ENCODE measurements at places on chromosomes 7 and 10.

GRCh38 chr7:129343099-129343700, 91.0 kb upstream of the STRIP2 start:
- peak; percentile 29 for DNase-seq

- DNase-seq: no peak
Measured at GRCh38 chr7:79091661-79092060, 361.8 kb downstream of the MAGI2 start.

- DNase-seq: no peak
Measured at GRCh38 chr10:11527691-11528255, 83.7 kb downstream of the USP6NL start.

DNA sequence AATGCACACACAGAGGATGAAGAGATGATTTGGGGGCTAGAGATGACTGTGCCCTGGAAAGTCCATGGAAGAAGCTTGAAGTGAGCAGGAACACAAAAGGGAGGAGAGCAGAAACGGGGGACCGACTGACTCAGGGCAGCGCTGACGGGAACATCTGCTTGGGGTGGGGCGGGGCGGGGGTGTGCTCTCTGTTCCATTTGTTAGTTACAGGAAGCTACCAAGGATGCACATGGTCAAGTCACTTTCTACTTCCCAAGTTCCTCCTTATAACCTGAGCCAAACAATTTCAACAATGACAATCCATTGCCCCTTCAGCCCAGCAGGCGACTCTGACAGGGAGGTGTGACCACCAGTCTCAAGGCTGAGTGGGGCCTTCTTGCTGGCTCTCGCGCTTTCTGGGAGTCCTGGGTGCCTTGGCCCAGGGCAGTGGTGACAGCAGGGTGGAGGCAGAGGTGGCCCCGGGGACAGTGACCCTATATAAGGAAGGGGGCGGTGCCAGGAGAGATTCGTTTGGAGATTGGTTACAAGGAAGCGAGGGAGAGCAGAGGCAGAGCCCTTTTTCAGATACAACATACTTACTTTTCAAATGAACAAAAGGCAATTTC, 39.6 kb downstream of the CLEC2L start:
- no peak for DNase-seq

DNA sequence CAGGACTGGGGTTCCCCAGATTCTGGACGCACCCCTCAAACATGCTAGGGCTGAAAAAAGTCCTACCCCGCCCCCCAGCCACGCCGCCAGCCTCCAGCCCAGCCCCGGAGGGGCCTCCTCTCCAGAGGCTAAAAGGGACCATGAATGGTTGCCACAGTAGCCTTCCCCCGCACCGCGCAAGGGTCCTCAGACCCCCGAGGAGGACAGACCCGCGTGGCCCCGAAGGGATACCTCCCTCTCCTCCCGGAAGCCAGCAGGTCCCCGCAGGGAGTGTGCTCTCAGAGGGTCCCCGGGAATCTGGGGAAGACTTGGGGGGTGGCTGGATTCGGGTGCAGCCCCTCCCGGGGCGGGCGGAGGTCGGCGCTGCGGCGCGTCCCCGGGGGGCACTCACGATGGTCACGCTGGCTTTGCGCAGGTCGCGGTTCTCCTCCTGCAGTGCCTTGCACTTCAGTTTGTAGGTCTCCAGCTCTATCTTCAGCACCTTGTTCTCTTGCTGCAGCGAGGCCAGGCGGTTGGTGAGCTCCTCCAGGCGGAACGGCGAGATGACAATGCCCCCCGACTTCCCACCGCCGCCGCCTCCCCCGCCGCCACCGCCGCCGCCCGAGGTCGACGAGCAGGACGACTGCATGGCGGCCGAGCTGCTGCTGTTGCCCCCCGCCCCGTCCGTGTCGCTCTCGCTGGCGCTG, 482 bp downstream of the CCDC6 start:
- DNase-seq: no peak

GRCh38 chr10:69685802-69686585, 55.9 kb downstream of the FAM241B start:
- no peak for DNase-seq

DNA sequence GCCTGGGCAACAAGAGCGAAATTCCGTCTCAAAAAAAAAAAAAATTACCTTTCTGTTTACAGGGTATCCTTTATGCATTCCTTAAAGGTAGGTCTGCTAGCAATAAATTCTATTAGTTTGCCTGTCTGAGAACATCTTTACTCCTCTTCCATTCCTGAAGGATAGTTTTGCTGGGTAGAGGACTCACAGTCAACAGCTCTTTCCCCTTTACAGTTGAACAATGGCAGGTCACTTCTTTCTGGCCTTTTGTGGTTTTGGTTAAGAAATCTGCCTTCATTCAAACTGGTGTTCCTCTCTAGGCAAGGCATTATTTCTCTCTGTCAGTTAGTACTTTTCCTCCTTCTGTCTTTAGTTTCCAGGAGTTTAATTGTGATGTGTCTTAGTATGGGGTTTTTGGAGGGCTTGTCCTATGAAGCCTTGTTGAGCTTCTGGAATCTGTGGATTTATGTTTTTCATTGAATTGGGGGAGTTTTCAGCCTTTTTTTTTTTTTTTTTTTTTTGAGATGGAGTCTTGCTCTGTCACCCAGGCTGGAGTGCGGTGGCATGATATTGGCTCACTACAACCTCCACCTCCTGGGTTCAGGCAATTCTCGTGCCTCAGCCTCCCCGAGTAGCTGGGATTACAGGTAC, 4.8 kb upstream of the DNAAF5 start:
- no peak for DNase-seq

DNA sequence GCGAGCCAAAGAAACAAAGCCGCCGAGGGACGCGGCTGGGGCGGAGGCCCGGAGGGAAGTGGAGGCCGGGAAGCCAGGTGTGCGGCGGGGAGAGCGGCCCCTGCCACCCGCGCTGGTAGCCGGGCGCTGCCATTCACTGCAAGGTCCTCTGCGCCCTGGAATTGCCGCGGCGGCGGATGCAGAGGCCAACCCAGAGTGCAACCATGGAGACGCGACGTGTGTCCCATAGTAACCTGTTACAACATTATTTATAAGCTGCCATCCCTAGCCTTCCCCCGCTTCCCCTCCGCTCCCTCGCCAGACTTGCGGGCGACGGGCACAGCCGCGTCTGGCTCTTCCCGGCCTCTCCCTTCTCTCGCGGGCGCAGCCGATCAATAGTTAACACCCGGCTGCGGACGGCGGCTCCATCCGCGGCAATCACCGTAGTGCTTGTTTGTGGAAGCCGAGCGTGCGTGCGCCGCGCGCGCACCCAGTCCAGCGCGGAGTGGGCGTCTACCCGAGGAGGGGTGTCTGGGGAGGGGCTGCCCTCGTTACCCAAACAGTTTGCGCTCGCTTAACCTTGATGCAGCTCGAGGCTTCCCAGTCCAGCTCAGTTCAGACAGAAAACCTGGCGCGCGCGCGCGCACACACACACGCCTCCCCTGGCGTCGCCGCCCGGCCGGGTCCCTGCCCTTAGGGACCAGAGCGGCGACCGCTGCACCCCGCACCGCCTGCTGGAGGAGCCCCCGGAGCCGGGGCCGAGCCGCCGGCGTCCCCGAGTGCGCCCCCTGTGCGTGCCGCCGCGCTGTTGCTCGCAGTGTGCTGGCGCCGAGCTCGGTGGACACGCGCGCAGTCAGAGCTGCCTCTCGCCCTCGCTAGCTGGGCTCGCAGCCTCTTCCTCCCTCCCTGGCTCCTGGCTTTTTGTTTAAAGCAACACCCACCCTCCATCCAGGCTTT, 165.4 kb upstream of the DPP6 start:
- DNase-seq: no peak

DNA sequence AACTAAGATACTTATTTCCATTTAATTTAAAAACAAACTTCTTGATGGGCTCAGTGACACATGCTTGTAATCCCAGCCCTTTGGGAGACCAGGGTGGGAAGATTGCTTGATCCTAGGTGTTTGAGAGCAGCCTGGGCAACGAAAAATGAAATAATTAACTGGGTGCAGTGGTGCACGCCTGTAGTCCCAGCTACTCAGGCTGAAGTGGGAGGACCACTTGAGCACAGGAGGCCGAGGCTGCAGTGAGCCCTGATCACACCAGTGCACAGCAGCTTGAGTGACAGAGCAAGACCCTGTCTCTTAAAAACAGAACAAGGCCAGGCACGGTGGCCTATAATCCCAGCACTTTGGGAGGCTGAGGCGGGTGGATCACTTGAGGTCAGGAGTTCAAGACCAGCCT, 37.4 kb downstream of the AVL9 start:
- DNase-seq: no peak

DNA sequence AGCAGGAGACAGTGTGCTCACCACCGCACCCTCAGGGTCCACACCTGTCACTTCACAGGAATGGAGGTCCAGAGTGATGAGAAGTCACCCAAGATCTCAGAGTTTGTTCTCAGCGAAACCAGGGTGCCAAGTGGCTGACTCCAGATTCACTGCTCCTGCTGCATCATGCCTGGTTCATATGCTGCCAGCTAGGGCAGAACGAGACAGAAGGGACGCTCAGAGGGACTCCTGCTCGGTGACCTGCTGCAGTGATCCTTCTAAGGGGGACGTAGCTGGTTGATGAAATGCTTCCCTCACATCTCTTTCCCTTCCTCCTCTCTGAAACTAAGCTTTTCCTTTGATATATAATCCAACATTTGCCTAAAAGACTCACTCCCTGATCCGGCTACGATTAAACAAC, 248.5 kb downstream of the SFMBT2 start:
- DNase-seq: no peak

- no peak for DNase-seq
Measured at GRCh38 chr7:139767561-139767982, 10.2 kb downstream of the HIPK2 start.

DNA sequence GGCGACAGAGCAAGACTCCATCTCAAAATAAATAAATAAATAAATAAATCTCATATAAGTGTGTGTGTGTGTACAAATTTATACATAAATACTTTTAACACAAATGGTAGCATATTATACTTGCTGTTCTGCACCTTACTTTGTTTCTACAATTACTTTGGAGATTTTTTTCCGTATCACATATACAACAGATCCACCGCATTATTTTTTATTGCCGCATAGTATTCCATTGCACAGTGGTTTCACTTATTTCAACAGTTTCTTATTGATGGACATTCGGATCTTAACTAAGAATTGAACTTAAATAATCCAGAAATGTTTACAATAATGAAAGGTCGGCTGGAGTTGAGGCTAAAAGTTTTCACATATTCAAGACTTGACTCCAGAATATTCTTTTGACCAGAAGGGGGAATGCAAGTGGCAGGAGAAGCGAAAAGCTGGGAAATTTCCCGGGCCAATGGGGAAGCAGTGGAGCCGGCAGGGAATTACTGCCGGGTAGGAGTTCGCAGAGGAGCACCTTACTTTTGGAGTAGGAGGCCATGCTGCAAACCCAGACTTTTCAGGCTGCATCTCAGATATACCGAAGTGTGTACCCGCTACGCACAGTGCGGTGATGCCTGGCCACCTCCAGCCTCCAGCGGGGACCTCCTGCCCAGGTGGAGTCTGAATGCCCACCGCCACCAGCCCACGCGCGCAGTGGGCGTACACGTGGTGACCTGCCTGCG, 415 bp upstream of the CNNM1 start:
- no peak for DNase-seq

DNA sequence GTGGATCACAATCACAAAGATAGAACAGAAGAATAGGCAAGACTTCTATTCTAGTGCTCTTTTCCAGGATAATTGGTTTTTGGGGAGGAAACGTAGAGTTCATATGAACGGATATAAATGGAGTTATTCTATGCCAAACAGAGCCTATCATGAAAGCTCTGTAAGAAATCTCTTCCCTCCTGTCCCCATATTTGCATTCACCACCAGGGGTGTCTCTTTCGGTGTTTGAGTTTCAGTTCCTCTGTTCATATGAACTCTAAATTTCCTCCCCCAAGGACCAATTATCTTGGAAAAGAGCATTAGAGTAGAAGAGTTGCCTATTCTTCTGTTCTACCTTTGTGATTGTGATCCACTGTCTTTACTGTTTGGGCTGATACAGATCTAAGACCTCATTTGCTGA, 48.3 kb upstream of the CDC14C start:
- no peak for DNase-seq

DNA sequence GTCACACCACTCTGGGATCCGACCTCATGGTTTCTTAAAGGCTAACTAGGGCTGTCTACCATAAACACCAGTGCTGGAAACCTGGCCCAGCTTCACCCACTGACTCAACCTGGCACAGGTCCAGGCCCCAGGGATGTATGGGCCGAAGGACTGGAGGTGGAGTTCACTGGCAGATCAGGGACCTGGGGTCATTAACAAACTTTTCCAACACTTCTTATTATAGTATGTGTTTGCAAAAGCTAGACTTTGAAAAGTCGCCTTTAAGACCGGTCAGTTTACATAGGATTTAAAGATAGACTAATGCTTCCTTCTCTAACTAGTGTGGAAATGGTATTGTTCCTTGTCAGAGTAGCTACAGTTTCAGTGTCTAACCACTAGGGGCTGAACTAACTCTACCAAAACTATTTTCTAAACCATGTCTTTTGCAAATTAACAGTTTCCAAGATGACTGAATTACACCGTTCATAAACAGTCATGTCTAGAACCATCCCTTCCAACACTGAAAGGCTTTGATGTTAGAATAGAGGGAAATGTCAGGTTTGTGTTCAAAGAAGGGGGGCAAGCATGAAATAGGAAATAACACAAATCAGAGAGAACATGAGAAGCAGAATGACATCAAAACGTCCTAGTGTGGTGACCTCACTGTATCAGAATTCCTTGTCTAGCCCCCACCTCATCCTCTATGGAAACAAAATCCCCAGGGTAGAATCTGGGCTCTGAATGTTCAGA, 29.7 kb downstream of the STN1 start:
- peak; percentile 35 for DNase-seq

- DNase-seq: no peak
Measured at GRCh38 chr10:87952612-87953011, 89.2 kb downstream of the PTEN start.

- no peak for DNase-seq
Measured at GRCh38 chr10:33391611-33392465, 57.4 kb upstream of the NRP1 start.

GRCh38 chr10:91925022-91925320, 1.4 kb downstream of the BTAF1 start:
- DNase-seq: no peak

- no peak for DNase-seq
Measured at GRCh38 chr7:139457153-139457946, 26.1 kb downstream of the KLRG2 start.

- DNase-seq: no peak
Measured at GRCh38 chr10:113929522-113929921, 75.1 kb downstream of the NHLRC2 start.

DNA sequence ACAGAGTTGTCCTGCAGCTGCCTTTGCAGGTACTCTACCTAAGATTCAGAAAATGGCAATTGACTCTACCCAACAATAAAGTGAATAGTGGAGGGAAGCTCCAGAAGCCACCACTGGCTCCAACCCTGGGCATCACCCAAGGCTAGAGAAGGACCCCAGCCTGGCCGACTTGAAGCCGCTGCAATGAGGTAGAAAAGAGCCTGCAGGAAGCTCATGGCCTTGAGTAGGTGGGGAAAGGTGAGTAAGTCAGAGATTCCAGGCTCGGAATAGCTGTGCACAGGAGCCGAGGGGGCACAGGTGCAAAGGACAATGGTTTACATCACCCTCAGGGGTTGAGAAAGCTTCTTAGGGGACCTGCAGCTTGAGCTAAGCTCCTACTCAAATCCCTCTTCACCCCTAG, 83.6 kb downstream of the AOAH start:
- DNase-seq: no peak

- no peak for DNase-seq
Measured at GRCh38 chr7:41118486-41118885, 584.4 kb downstream of the INHBA start.

- DNase-seq: no peak
Measured at GRCh38 chr10:104925232-104925851, 284.3 kb downstream of the SORCS3 start.

GRCh38 chr10:104150139-104150538, 28.2 kb downstream of the SFR1 start:
- DNase-seq: no peak

GRCh38 chr7:4237296-4238235, 444.5 kb upstream of the FOXK1 start:
- no peak for DNase-seq

GRCh38 chr10:87066178-87066577, 28.5 kb downstream of the GLUD1 start:
- DNase-seq: no peak
